ENCODE measurements at places on chromosomes 4 and X.

DNA sequence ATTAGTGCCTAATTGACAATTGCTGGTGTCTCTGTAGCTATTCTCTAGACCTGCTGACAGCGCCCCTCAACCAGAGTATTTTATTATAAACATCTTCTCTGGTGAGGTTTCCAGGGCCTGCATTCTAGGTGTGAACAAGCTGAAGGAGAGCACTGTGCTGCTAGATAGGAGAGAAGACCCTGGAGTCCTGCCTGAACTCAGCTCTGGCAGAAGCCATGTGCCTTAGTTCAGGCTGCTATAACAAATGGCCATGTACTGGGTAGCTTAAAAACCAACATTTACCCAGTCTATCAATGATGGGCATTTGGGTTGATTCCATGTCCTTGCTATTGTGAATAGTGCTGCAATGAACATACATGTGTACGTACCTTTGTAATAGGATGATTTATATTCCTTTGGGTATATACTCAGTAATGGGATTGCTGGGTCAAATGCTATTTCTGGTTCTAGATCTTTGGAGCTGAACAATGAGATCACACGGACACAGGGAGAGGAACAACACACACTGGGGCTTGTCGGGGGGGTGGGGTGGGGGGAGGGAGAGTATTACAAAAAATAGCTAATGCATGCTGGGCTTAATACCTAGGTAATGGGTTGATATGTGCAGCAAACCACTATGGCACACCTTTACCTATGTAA, 185.5 kb upstream of the CPEB2 start:
- no peak for DNase-seq

- DNase-seq: no peak
Measured at GRCh38 chrX:41720125-41720779, 3.7 kb upstream of the GPR82 start.

GRCh38 chr4:86451560-86452330, 91.9 kb upstream of the MAPK10 start:
- no peak for DNase-seq

DNA sequence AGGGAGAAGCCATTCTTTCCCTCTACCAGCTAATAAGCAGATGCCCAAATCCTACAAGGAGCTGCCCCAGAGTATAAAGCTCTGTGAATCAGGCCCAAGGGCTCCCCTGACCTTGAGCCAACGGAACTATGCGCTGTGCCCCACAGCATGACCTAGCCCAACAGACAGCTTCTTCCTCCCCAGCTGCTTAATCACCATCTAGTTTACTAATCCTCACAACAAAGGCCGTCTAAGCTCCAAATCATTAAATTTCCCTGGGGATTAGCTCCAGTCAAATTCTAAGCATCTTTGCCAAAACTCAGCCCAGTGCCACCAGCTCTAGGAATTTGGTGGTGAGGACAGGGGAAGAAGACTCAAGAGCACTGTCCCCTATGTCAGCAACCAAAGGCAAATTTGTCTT, 113.1 kb downstream of the SHROOM4 start:
- DNase-seq: no peak
